Stimulated activated CD8-positive, alpha-beta memory T cell treated with anti-CD3 and anti-CD28 coated beads, Interleukin-4, amount 100 ng/mL, for 48 hours (primary cell): ENCODE measurements at places on chromosomes 5 and 9.
A peak's percentile ranks its signal among the peaks of the same experiment; 100 is the strongest.

DNA sequence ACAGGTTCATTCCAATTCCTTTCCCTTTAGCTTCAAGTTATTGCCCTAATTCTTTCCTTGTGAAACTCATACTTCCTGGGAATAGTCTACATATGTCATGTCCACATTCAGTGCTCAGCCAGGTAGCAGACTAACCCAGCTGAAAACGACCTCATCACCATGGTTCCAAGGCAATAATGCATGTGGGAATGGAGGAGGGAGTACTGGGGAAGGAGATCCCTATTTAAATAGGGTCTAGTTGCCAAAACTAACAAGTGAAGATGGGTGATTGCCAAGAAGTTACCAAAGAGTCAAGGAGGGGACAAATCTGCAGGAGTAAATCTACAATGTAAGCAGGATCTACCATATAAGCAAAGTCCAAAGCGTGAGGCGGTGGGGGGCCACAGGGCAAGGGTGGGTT lies 47.3 kb upstream of the MCTP1 start:
- DNase-seq = no peak

GRCh38 chr5:131460867-131461572 lies 174.0 kb downstream of the RAPGEF6 start:
- no peak for DNase-seq

DNA sequence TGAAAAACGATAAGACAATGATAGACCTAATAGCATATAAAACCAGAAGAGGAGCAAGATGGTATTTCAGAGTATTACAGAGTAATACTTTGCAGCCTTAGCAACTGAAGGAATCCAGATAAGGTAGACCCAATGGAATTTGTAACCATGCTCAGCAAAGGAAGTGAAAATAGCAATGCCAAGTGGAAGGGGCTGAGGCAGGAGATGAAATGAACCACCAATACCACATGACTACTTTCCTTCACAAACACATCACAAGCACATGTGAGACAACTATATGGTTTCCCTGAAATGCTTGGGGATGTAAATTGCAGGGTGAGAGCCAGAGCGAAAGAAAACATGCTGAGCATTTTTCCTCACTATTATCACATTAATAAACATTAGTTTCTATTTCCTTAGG lies 79.8 kb upstream of the MELK start:
- DNase-seq = no peak

GRCh38 chr9:99628285-99628684 lies 193.4 kb upstream of the NR4A3 start:
- no peak for DNase-seq

DNA sequence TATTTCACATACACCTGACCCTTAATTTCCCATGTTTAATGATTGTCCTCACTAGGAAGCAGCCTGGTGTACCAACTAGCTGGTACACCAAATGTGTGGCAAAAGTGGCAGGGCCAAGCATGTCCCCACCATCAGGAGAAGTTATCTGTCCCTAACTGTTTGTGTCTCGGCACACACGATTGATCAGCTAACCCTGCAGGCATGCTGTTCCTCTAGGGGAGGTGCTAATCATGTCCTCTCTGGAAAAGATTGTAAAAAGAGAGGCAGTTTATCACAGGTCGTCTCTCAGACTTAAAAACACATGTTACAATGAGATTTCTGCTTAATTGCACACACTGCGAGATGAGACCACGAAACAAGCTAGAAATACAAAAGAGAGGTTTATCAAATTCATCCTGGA lies 342.7 kb downstream of the DIRAS2 start:
- DNase-seq = no peak

DNA sequence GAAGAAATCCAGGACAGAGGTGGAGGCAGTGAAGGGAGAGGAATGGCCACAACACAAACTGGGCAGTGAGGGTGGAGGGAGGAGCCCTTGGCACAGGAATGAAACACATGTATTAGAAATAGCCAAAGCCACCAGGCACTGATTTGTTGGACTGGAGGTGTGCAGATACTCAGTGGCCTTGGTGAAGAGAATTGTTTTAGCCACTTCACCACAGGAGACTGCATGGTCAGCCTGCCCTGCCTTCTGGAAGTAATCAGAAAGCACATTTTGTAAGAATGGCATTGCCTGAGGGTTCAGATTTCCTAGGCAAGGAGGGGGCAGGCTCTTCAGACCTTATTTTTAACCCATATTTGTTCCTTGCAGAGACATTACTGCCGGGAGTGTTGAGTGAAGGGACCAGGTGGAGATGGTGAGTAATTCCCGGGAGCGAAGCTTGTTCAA lies 2.2 kb downstream of the SGCD start:
- DNase-seq = no peak

DNA sequence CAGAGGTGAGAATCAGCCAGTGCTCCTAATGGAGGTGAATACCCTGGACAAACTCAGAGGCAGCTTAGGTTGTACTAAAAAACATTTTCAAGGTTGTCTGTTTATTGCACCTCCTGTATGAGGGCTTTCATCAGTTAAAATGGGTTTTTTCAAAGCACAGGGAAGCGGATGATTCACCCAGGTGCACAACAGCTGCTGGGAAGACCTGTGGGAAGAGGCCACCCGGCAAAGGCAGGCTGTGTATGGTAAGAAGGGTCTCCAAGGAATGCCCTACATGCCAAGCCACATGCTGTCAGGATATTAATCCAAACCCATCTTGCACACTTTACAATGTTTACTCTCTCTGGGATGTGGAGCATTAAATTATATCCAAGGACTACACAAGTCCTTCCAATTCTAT lies 14.7 kb downstream of the SIL1 start:
- no peak for DNase-seq

DNA sequence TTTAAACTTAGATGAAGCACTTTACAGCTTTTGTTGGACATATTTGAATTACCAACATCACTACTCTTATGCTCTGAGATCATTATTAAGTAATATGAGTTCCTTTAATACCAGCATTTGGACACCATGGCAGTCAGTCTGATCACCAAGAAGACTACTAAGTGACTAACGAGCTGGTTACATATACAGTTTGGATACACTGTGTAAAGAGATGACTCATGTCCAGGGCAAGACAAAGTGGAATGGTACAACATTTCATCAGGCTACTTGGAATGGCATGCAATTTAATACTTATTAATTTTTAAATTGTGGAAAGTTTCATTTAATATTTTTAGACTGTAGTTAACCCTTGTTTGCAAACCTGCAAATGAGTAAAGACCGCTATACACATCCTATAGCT lies 237.4 kb upstream of the PRDM9 start:
- no peak for DNase-seq

- DNase-seq = no peak
Observed at GRCh38 chr5:10474521-10475075, 32.9 kb downstream of the ROPN1L start.

DNA sequence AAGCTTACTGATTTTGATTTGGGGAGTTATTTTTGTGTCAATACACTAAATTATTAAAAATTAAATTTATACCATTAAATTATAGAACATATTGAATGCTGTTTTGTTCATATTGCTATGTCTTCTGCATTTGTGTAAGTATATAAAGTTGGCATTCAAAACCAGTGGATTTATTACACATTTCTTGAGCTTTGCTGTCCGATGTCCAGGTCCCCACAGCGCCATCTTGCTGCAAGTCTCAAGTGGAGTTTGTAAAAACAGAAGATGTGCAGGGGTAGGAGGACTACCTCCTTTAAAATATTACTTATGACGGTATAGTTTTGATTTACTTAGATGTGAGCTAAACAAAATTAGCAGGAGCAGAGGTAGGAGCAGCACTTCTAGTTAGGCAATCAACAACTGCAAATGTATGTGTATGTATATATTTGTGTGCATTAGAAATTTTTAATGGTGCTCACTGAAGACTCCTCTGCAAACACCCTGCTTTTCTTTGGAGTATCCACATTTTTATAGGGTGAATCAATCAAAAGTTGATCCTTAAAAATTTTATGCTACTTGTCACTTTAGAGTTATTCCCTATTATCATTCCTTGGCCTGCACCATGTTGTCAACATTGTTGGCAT lies 37.4 kb downstream of the CPEB4 start:
- DNase-seq = peak; percentile 56

GRCh38 chr5:147565524-147565923 lies 55.7 kb upstream of the DPYSL3 start:
- DNase-seq = no peak

DNA sequence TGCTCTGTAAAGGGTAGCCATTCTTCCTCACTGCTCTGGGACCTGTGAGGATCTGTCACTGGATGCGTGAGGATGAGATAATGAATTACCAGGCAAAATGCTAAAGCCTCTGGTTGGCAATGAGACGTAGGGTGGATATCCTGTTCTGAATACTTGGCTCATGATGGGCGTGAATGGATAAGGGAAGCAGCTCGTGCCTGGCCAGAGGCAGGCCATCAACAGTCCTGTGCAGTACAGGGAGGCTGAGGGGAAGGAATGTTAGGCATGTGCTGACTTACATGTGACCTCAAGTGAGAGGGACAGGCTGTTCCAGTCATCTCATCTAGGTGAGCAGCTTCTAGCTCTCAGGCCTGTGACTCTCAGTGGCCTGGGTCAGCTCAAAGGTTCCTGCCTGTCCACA lies 172.8 kb downstream of the CARTPT start:
- no peak for DNase-seq

DNA sequence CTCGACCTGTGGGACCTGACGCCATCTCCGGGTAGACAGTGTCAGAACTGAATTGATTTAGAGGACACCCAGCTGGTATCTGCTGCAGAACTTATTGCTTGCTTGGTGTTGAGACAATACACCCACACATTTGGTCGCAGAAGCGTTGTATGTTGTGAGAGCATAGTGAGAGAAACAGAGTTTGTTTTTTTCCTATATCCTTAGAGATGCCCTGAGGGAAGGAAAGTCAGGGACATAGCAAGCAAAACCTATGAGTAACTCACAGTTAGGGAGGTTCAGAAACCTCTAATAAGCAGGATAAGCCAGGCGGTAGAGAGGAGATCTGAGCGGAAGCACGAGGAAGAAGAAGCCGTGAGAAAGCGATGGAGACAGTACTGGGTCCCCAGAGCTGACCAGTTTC lies 59.8 kb downstream of the PTCD2 start:
- DNase-seq = no peak

GRCh38 chr5:72558383-72558782 lies 51.2 kb upstream of the ZNF366 start:
- no peak for DNase-seq

DNA sequence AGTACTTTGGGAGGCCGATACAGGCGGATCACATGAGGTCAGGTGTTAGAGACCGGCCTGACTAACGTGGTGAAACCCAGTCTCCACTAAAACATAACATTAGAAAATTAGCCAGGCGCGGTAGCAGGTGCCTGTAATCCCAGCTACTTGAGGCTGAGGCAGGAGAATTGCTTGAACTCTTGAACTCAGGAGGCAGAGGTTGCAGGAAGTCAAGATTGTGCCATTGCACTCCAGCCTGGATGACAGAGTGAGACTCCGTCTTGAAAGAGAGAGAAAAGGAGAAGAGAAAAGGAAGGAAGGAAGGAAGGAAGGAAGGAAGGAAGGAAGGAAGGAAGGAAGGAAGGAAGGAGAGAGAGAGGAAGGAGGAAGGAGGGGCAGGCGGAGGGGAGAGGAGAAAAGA lies 45.1 kb downstream of the MYO10 start:
- no peak for DNase-seq

- peak; percentile 47 for DNase-seq
Observed at GRCh38 chr9:72476617-72477437, 44.6 kb upstream of the TMC1 start.

DNA sequence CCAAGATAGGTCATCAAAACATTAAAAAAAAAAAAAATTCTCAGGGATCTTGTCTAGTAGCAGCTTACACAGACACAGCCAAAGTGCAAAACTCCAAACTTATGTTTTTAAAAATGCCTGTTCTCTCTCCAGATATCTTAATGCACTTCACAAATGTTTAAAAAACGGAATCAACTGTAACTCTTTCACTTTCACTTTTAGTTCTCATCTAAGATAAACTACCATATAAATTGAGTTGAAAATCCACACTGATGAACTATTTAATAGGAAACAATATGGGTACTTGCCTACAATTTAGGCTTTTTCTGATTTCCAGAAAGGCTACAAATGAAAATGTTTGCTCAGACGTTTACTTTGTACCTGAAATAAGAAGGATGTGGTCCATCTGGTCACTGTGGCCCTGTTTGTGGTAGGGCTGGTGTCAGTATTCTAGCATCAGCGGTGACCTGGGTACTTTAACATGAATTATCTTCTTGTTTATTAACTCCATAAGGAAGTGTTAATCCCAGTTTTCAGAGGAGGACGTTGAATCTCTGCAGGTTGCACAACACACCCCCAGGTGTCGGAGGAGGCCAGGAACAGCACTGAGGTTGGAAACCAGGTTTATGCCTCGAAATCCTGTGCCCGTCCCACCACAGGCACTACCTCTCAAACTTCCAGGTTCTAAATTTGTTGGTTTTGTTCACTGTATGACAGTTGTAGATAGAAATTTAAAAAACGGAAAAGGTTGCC lies 13.3 kb upstream of the LPCAT1 start:
- DNase-seq = no peak

GRCh38 chr9:130301483-130302286 lies 36.1 kb downstream of the HMCN2 start:
- no peak for DNase-seq

GRCh38 chr9:80407220-80407619 lies 835.5 kb downstream of the TLE4 start:
- no peak for DNase-seq

GRCh38 chr9:133862585-133863256 lies 124.6 kb upstream of the SARDH start:
- no peak for DNase-seq
